ENCODE measurements at places on chromosomes 6 and 20.

DNA sequence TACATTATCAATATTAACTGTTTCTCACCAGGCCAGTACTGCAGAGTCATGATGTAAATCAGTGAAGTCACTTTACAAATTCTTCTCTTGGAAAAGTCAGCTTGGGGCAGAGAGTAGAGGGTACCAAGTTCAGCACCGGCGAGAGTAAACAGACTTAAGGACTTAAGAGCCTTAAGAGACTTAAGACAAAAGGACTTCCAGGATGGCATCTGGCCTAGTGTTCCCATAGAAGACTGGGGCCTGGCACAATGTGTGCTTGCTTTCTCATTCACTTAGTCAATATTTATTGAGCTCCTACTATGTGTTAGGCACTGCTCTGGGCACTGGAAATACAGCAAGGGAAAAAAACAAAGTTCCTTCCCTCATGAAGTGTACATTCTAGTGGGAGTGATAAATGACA, 1.4 kb upstream of the SNPH start:
- no peak for DNase-seq

- DNase-seq = peak; percentile 43
Observed at GRCh38 chr20:56249244-56249955, 868 bp downstream of the MC3R start.

DNA sequence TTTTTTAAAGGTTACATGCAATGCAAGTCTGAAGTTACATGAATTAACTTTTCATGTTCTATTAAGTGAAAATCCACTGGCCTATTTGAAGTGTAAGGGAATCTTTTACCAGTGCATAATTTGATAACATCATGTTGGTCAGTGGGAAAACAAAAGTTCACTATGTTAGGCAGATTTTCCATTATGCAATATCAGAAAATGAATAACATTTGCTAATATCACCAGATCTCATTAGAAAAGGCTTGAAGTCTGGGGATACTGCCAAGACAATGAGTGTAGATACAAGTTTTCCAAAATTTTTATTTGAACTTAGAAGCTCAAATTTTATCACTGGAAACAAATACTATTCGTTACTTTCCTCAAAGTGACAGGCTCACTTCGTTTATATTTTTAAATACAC, 296.4 kb upstream of the CDH4 start:
- DNase-seq = no peak

DNA sequence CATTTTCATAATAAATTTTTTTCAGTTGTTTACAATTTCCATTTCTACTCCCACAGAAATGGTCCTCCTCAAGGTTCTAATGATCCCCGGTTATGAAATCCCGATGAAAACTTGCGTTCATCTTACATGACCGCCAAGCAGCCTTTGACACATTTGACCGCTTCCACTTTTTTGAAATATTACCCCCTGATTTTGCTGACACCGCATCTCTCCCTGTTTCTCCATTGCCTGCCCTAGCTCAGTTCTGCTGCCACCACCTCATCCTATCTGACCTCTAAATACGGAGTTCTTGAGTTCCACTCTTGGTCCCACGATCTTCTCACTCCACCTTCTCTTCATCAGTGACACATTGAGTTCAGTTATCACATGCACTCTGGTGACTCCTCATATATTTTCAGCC, 74.1 kb downstream of the SLC35B3 start:
- DNase-seq = no peak

GRCh38 chr6:116030770-116031169, 29.9 kb downstream of the FRK start:
- DNase-seq = no peak

DNA sequence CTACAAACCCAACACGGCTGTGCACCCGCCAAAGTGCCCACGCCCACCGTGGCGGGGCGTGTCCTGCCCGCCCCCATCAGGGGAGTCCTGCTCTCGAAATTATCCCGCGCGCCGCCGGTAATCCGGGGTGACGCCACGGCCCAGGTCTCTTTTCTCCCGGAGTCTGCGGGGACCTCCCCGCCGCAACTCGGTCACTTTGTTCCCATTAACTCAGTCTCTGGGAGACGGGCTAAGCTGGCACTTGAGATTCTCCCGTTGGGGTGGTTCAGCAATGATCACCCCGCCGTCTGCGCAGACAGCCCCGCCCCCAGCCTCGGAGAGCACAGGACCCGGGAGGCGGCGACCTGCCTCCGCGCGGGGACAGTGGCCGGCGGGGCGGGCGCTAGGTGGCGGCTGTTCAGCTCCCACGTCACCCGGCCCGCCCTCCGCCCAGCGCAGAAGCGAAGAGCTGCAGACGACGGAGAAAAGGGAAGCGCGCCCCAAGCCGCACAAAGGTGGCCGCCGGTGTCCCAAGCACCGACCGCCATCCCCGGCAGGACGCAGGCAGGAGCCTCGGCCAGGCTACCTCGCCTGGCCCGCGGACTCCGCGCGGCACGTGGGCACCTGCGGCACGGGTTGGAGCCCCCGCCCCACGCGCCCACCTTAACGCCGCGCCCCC, 31.5 kb downstream of the SF3B5 start:
- peak; percentile 94 for DNase-seq

DNA sequence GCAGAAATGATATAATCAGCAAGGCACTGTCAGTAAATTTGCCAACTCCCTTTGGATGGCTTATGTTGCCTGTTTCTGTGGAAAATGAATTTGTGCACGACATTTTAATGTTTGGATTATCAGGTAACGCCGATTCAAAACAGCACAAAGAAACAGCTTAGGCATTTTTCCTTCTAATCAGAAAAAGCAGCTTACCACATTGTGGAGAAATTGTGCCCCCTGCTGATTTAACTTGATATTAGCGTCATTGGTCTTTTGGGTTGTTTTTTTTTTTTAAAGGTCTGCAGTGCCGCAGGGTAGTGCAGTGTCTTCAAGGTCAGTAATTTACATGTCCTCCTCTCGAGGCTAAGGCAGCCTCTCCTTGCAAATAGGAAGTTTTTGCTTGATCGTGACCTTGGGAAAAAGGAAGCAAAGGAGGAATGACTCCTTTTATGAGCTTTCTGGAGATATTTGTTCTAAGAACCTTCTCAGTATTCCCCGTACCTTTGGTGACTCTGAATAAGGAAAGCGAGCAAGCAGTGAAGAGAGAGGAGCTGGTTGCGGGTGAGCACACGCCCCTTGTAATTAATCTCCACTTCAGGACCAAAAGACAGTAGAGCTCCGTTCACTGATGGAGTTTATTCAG, 79.1 kb downstream of the ELOVL4 start:
- DNase-seq = no peak

- peak; percentile 42 for DNase-seq
Observed at GRCh38 chr6:17630511-17631073, 30.5 kb downstream of the FAM8A1 start.

- DNase-seq = no peak
Observed at GRCh38 chr6:134177236-134177635, 124.8 kb upstream of the SLC2A12 start.

GRCh38 chr6:154440022-154440421, 70.5 kb downstream of the CNKSR3 start:
- DNase-seq = no peak

All from Right ventricle myocardium superior (tissue), 1 donor.